ENCODE measurements at places on chromosomes 5 and 9. TPM values are rescaled to one million over a fixed set of nuclear protein-coding genes. Genes with fewer than 3 reads are reported as not detected.

The HMCN2 gene
- total RNA-seq = 9.5 TPM

The MEIKIN gene
- not detected for total RNA-seq

The RASGRF2 gene
- 11.7 TPM for total RNA-seq

The IFNK gene
- total RNA-seq = not detected

The UBE2QL1 gene
- 0.49 TPM for total RNA-seq

The UNC13B gene
- total RNA-seq = 49.5 TPM

The OCLN gene
- total RNA-seq = 52.8 TPM

The TMEM252 gene
- total RNA-seq = not detected

The SLC23A1 gene
- 0.65 TPM for total RNA-seq

The RNF180 gene
- 22.9 TPM for total RNA-seq

The BRINP1 gene
- 1.8 TPM for total RNA-seq

The LHX3 gene
- total RNA-seq = not detected

The FANCC gene
- 16.5 TPM for total RNA-seq

The FOXD4L6 gene
- not detected for total RNA-seq

The SPAAR gene
- total RNA-seq = 1.9 TPM

The CCIN gene
- not detected for total RNA-seq

The PCDHA1 gene
- total RNA-seq = not detected

The OBP2B gene
- not detected for total RNA-seq

The AK8 gene
- total RNA-seq = 1.7 TPM

The PLEKHG4B gene
- total RNA-seq = 9.5 TPM

The GDNF gene
- not detected for total RNA-seq

Data from ureter (tissue), 1 donor.